Lower lobe of right lung (tissue), 2 donors: ENCODE measurements at places on chromosomes 12 and 14. TPM values are rescaled to one million over a fixed set of nuclear protein-coding genes. Genes with fewer than 3 reads are reported as not detected.

DNA sequence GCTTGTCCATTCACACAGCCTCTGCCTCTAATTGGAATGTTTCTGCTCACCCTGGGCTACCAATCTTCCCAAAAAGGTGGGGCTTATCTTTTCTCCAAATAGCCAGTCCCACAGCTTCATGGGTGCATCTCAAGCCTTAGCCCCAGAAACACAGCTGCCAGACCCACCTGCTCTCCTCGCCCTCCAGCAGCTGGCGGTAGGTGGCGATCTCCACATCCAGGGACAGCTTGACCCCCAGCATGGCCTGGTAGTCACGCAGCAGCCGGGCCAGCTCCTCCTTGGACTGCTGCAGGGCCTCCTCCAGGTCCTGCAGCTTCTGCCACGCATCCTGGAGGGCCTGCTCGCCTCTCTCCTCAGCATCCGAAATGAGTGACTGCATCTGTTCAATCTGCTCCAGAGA is 11.1 kb downstream of the KRT77 start:
- DNase-seq = no peak

DNA sequence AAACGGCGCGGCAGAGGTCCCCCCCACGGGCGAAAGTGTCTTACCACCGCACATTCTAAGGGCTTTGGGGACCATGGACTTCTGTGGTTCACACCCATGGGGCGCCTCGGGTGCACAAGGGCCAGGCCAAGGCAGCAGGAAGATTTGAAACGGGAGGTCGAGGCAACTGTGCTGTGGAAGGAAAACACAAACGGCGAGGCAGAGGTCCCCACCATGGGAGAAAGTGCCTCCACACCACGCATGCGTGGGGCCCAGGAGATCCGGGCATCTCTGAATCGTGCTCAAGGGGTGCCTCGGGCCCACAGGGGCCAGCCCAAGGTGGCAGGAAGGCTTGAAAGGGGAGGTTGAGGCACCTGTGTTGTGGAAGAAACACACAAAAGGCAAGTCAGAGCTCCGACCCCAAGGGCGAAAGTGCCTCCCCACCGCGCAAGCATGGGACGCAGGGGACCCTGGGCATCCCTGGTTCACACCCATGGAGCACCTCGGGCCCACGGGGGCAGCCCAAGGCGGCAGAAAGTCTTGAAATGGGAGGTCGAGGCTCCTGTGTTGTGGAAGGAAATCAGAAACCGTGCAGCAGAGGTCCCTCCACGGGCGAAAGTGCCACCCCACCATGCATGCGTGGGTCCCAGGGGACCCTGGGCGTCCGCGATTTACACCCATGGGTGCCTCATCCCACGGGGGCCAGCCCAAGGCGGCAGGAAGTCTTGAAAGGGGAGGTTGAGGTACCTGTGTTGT is 371.0 kb downstream of the ALG10 start:
- DNase-seq = peak; percentile 37

DNA sequence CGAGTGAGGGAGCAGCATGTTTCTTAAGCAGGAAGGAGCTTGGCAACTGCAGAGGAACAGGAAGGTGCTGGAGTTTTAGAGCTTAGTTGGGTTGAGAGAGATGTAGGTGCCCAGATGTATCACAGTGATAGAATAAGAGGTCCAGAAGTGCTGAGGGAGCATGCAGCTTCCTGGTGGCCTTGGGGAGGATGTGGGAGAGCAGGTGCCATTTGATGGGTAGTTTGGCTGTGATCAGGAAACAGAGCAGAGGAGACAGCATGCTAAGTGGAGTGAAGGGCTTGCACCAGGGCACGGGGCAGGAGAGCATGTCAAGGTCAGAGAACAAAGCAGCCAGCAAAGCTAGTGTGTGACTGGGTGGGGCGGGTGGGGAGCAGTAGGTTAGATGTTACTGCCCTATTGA is 74.8 kb downstream of the PAPOLA start:
- DNase-seq = no peak

DNA sequence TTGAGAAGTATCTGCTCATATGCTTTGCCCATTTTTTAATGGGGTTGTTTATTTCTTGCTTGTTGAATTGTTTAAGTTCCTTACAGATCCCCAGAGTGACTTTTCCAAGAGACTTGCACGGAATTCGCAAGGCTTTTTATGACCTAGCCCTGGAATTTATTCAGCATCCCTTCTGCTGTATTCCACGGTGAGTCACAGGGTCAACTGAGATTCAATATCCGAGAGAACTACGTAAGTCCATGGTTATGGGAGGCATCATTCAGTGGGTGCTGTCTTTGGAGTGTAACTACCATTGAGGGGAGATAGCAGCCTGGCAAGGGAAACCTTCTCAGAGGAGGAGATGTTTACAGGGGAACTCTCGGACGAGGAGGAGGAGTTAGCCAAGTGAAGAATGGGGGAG is 20.9 kb upstream of the GPRC5A start:
- no peak for DNase-seq

- no peak for DNase-seq
Measured at GRCh38 chr14:22184157-22184829, 404.7 kb downstream of the DAD1 start.

DNA sequence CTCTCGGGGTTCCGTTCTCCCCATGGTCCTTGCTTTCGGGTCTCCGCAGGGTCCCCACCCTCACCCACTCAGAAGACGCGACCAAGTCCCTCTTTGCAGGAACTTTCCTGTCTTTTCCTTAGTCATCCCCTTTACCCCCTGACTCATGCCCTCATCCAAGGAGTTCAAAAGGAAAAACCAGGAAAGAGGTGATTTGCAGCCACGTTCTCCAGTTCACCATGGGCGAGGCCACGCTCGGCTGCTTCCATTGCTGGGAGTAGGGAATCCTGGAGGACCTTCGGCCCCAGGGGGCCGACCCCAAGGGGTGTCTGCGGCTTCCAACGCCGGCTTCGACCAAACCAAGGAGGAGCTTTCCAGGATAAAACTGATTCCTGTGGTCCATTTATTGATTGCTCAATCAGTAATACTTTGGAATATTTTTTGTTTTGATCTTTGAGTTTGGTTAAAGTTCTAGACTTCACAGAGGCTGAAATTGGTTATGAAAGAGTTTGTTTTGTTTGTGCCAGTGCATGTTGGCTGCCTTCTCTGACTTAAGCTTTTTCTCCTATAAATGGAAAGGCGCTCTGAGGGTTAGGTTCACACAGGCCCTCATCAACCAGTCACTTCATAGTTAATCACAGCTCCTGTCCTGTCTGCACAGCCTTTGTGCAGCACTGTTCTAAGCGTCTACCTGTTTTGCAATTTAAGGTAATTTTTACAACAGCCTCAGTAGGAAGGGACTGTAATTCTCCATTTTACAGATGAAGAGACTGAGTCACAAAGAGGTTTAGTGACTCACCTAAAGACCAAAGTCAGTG is 827 bp downstream of the ALDH2 start:
- DNase-seq = no peak

Gene DIP2B
- total RNA-seq = 32.8 TPM

Gene AHNAK2
- 10.8 TPM for total RNA-seq

Gene KRT72
- not detected for total RNA-seq

Gene KLHL33
- total RNA-seq = 0.47 TPM

Gene KRT71
- not detected for total RNA-seq

Gene TNFAIP2
- 254 TPM for total RNA-seq

Gene ANKRD33
- total RNA-seq = not detected

Gene MYF5
- not detected for total RNA-seq
